ENCODE measurements at places on chromosomes 2 and 18.

- DNase-seq: no peak
These were observed 153.3 kb upstream of the RBMS1 start for GRCh38 chr2:160646684-160647444.

- no peak for DNase-seq
These were observed 35.0 kb downstream of the TPRKB start for GRCh38 chr2:73701968-73702665.

DNA sequence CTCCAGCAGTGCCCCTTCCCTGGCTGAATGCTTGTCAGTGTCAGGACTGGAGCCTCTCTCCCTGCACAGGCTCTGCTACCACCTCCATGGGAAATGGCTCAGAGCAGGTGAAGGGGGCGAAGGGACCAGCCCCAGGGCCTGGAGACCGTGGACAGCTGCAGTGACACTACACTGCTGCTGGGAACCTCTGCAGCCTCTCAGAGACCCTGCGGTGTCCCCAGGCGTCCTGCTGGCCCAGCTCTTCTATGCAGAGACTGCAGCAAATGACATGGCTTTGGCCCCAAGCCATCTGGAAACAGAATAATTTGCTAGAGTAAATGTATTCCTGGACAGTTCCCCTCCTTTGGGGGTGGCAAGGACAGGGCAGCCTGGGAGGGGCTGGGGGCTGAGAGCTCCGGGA, 53.2 kb downstream of the CIB4 start:
- no peak for DNase-seq

- DNase-seq: no peak
These were observed 112.5 kb upstream of the OTX1 start for GRCh38 chr2:62938126-62938525.

DNA sequence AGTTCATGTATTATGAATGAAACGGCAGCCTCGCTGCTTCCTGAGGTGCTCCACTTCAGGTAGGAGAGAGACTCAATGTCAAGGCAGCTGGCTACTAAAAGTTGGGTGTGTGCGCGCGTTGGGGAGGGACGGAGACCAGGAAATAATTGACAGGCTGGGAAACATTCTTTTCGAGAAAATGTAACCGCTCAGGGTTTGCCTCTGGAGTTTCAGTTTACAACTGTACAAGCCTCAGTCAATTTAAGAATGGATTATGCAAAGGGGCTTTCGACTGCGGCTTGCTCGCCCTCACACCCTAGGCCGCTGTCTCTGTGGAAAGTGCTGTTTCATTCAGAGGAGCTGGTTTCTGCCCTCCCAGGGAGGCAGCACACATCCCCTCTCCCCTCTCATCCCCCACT, 4.4 kb upstream of the SPRED2 start:
- DNase-seq: no peak

DNA sequence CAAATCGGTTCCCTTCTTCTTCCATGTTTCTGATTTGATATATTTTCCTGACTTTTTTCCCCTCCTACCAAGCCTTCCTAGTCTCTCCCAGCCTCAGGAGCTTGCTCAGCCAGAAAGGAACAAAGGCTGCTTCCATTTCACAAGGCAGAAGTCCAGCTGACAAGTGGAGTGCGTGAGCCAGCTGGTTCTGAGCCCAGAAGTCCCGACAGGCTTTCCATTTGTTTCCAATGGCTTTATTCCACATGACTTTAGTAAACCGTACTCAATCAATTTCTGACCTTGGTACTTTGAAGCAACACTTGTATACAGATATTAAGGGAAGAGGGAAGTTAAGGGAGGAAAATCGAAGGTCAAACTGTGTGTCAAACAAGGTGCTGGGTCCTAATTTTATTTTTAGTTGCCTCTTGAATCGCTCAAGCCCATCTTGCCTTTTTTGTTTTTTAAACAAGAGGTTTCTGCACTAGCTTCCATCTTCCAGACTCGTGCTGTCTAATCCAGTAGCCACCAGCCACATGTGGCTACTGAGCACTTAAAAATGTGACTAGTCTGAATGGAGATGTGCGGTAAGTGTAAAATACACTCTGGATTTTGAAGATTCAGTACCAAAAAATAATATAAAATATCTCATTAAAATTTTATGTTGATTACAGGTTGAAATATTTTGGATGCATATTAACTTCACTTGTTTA, 36.2 kb downstream of the WIPF1 start:
- no peak for DNase-seq

Data from stimulated activated CD8-positive, alpha-beta memory T cell treated with anti-CD3 and anti-CD28 coated beads, Interleukin-4, amount 100 ng/mL, for 4 hours (primary cell).